ENCODE measurements at places on chromosomes 1 and 21.

DNA sequence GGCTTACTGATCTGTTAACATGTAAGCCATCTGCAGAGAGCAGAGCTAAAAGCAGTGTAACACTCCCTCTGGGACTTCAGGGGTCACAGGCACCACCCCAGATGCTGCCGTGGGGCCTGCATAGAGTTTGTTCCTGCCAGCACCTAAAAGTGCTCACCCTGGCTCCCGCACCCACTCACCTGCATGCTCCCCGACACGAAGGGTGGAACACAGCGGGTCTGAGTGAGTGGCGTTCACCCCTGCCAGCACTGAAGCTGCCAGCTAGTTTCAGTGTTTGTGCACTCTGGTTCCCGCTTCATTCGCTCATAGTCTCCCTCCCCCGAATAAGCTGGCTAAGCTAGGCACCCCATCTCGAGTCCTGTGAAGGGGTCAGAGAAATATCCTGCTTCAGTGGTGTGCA, 1681.0 kb downstream of the NCAM2 start:
- no peaks in the 10 kb centered on the region for H3K27me3 ChIP-seq
- DNase-seq: no peak
- no peak overlapping the region for H3K27ac ChIP-seq
- H3K4me1 ChIP-seq: no peaks in the 10 kb centered on the region

GRCh38 chr1:38334930-38335592, 288.5 kb upstream of the POU3F1 start:
- H3K4me1 ChIP-seq: no peaks in the 10 kb centered on the region
- no peak overlapping the region for H3K27ac ChIP-seq
- H3K4me3 ChIP-seq: no peak overlapping the region

- no peaks in the 10 kb centered on the region for H3K27me3 ChIP-seq
- no peaks in the 10 kb centered on the region for H3K36me3 ChIP-seq
- DNase-seq: no peak
- H3K4me1 ChIP-seq: no peaks in the 10 kb centered on the region
- no peak overlapping the region for H3K27ac ChIP-seq
These were observed 238.7 kb upstream of the SNX7 start for GRCh38 chr1:98422816-98423215.

GRCh38 chr21:42731264-42732032, 78.0 kb downstream of the PDE9A start:
- peaks cover 39% of the 10 kb centered on the region for H3K36me3 ChIP-seq
- no peak overlapping the region for H3K27ac ChIP-seq
- H3K27me3 ChIP-seq: no peaks in the 10 kb centered on the region
- DNase-seq: peak; percentile 98
- H3K4me3 ChIP-seq: no peak overlapping the region
- peaks cover 6% of the 10 kb centered on the region for H3K4me1 ChIP-seq

- H3K27ac ChIP-seq: no peak overlapping the region
- DNase-seq: peak; percentile 34
- H3K27me3 ChIP-seq: no peaks in the 10 kb centered on the region
- no peaks in the 10 kb centered on the region for H3K36me3 ChIP-seq
- no peak overlapping the region for H3K4me3 ChIP-seq
- no peaks in the 10 kb centered on the region for H3K4me1 ChIP-seq
These were observed 63.6 kb upstream of the ZC3H12A start for GRCh38 chr1:37410815-37411214.

DNA sequence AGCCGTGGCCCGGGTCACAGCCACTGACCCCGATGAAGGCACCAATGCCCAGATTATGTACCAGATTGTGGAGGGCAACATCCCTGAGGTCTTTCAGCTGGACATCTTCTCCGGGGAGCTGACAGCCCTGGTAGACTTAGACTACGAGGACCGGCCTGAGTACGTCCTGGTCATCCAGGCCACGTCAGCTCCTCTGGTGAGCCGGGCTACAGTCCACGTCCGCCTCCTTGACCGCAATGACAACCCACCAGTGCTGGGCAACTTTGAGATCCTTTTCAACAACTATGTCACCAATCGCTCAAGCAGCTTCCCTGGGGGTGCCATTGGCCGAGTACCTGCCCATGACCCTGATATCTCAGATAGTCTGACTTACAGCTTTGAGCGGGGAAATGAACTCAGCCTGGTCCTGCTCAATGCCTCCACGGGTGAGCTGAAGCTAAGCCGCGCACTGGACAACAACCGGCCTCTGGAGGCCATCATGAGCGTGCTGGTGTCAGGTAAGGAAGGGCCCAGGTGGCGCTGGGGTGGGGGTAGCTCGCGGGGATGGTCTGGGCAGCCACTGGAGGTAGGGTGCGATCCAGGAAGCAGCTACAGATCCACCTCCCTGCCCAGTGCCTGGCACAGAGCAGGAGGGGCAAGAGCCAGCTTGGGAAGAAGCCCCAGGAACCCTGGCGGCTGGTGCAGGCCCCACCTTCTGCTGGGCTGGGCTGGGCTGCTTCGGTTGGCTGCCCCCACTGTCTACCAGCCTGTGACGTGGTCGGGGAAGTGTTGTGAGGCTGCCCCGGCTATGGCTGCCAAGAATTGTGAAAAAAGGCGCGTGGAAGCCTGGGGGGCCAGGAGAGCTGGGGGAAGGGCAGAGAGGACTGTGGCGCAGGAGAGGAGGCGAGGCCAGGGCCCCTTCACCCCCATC, 3.8 kb downstream of the CELSR2 start:
- H3K4me3 ChIP-seq: no peak overlapping the region
- no peaks in the 10 kb centered on the region for H3K36me3 ChIP-seq
- peak overlapping the region; percentile 61 for H3K27ac ChIP-seq
- H3K27me3 ChIP-seq: no peaks in the 10 kb centered on the region

- H3K4me1 ChIP-seq: no peaks in the 10 kb centered on the region
- no peak overlapping the region for H3K27ac ChIP-seq
- peak; percentile 36 for DNase-seq
- no peaks in the 10 kb centered on the region for H3K27me3 ChIP-seq
These were observed 27.5 kb upstream of the SLAMF6 start for GRCh38 chr1:160550572-160551034.

DNA sequence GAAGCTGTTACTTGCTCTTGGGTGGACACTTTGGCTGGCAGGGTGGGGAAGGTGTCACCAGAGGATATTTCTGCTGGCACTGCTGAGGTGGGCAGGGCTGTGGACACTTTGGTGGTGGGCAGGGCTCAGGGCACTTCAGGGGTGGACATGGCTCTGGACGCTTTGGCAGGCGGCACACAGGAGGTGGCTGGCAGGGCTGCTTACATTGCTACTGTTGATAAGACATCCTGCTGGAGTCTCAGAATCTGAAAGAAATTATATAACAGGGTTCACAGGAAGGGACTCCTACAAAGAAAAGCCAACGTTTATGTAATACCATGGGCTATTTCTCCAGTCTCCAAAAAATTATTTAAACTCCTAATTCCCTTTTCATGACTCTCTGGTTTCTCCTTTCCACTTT, 10.2 kb downstream of the SPRR2G start:
- H3K4me1 ChIP-seq: no peaks in the 10 kb centered on the region
- no peaks in the 10 kb centered on the region for H3K27me3 ChIP-seq
- H3K4me3 ChIP-seq: no peak overlapping the region
- DNase-seq: no peak
- no peak overlapping the region for H3K27ac ChIP-seq

- no peak overlapping the region for H3K4me3 ChIP-seq
- no peaks in the 10 kb centered on the region for H3K36me3 ChIP-seq
- H3K27me3 ChIP-seq: no peaks in the 10 kb centered on the region
- H3K4me1 ChIP-seq: no peaks in the 10 kb centered on the region
These were observed 384.0 kb upstream of the BEND5 start for GRCh38 chr1:49160677-49161076.

DNA sequence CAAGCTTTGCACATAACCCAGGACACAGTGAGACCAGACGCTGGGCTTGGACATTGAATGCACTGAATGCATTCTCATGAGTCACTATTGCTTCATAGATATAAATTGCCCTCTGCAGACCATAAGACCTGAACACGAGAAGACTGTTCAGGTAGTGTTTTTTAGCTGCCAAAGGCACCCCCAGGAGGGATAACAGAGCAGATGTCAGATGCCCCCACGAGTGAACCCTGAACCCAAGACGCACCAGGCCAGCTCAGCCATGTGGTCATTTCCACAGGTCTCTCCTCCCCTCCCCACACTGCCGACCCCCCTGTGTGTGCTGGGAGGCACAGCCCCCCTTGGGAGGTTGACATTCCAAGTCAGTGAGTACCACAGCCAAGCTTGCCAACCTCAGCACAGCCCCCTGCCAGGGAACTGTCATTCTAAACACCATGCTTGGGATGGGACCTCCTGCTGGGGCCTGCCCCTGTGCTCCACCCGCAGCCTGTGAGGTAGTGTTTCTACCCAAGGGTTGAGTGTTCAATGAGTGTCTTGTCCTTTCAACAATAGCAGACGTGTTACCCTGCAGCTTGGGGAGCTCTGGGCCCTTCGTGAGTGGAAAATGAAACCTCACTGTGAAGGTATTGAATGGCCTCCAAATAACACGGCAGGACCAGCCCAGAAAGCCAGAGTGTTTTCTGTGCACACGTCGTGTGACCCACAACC, 68.2 kb downstream of the PSMG1 start:
- no peak overlapping the region for H3K27ac ChIP-seq
- H3K36me3 ChIP-seq: no peaks in the 10 kb centered on the region
- H3K4me3 ChIP-seq: no peak overlapping the region
- no peak for DNase-seq
- no peaks in the 10 kb centered on the region for H3K27me3 ChIP-seq

DNA sequence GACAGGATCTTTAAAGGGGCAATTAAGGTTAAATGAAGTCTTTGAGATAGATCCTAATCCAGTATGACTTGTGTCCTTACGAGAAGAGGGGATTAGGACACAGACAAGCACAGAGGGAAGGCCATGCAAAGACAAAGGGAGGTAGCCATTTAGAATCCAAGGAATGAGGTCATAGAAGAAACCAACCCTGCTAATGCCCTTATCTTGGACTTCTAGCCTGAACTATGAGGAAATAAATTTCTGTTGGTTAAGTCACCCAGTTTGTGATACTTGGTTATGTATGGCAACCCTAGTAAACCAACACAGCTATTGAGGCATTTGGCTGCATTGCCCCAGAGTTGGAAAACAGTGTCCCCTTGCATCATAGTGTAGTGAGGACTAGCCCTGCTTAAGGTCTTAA, 121.3 kb downstream of the MAST2 start:
- H3K4me1 ChIP-seq: peaks cover 8% of the 10 kb centered on the region
- H3K36me3 ChIP-seq: peaks cover 2% of the 10 kb centered on the region
- DNase-seq: peak; percentile 71
- H3K4me3 ChIP-seq: no peak overlapping the region
- no peaks in the 10 kb centered on the region for H3K27me3 ChIP-seq

DNA sequence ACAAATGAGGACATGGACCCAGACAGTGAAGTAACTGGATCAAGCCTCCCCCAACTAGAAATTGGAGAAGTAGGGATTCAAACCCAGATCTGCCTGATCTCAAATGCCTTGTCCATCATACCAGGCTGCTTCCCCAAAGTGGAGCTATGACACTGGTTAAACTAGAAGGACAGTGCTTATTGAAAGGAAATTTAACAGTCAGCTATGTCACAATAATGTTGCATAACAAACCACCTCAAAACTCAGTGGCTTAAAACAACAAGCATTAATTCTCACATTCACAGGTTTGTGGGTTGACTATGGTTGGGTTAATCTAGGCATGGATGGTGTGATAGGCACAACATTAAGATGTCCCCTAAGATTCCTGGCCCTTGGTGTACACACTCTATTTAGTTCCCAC, 107.1 kb downstream of the TAS1R2 start:
- H3K36me3 ChIP-seq: no peaks in the 10 kb centered on the region
- H3K27me3 ChIP-seq: no peaks in the 10 kb centered on the region
- no peak overlapping the region for H3K27ac ChIP-seq
- DNase-seq: no peak
- H3K4me3 ChIP-seq: no peak overlapping the region
- H3K4me1 ChIP-seq: no peaks in the 10 kb centered on the region

Data from small intestine (tissue), 16 donors.